ENCODE measurements at places on chromosomes 7 and 10.
A peak's percentile ranks its signal among the peaks of the same experiment; 100 is the strongest.

GRCh38 chr7:134730411-134730829, 49.0 kb upstream of the CALD1 start:
- DNase-seq = no peak

DNA sequence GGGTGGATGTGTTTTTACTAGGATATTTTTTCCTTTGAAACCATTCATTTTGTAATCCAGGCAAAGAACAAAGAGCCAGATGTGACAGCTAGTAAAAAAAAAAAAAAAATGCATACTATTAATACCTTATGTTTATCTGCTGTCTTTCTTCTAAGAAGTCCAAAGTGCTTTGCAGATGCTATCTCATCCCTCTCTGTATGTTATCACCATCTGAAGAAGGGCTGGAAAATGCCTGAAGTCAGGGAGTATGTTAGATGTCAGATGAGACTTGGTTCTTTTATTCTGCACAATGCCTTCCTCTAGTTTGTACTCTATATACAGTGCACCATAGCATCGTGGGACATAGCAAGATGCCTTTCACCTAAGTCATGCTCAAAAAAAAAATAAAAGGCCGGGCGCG, 10.4 kb upstream of the CAMK1D start:
- no peak for DNase-seq

- no peak for DNase-seq
Measured at GRCh38 chr10:71745664-71746250, 26.2 kb upstream of the C10orf105 start.

GRCh38 chr10:81600185-81600584, 274.8 kb upstream of the NRG3 start:
- no peak for DNase-seq

DNA sequence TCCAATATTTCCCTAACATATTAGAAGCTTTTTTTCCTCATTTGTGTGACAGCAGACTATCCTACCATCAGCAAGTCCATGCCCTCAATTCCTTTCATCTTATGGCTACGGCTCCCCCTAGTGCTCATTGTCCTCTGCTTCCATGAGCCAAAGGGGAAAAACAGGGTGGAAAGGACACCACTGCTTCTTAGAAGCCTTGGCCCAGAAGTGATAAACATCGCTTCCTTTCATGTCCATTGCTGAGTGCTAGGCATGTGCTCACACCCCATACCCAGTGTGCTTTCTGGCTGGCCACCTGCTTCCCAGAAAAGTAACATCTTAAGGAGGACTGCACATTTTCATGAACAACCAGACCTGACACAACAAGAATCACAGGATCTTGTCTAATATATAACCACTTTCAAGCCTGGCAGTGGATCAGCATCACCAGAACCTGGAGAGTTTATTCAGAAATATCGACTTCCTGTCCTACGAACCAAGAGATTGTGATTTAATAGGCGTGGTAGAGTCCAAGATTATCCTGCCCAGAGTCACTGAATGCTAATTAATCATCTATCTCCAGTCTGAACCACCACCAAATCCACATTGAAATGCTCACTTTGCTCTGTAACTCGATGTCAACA, 650.5 kb upstream of the SORCS1 start:
- peak; percentile 84 for DNase-seq

GRCh38 chr10:125333209-125333591, 172.8 kb upstream of the CTBP2 start:
- DNase-seq = no peak

GRCh38 chr7:81690251-81690650, 79.6 kb downstream of the HGF start:
- peak; percentile 63 for DNase-seq

GRCh38 chr7:28629216-28629842, 217.0 kb downstream of the CREB5 start:
- DNase-seq = no peak

DNA sequence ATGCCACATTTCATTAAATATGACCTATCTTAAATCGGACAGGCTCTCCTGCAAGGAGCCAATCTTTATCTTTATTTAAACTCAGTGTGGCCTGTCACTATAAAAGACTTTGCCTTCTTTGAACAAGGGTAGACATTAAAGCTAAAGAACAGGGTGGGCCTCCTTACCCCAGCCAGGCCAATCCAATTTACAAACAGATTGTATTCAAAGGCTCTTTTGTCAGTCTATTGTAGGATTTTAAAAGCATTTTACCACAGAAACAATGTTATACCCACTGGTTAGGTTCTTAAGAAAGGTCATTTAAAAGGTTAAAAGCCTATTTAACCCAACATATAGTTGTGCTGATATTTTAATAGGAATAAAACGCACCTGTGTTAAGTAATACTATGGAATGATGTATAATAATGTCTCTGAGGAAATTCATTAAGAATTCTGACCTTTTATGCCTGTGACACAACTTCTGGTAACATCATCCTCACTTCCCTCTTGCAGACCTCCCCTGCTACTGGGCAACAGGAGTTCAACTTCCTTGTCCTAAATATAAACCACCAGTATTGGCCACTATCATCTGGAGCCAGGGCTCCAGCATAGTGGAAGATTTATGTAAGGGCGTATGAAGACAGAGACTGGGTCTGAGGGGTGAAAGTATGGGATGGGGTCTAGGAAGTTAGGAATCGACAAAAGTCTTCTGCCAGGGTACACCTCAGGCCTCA, 32.5 kb downstream of the MTERF1 start:
- DNase-seq = no peak

- DNase-seq = no peak
Measured at GRCh38 chr7:55075464-55076021, 56.7 kb downstream of the EGFR start.

GRCh38 chr10:91884536-91884935, 24.8 kb downstream of the FGFBP3 start:
- no peak for DNase-seq

- no peak for DNase-seq
Measured at GRCh38 chr7:87110778-87111177, 41.5 kb upstream of the DMTF1 start.

DNA sequence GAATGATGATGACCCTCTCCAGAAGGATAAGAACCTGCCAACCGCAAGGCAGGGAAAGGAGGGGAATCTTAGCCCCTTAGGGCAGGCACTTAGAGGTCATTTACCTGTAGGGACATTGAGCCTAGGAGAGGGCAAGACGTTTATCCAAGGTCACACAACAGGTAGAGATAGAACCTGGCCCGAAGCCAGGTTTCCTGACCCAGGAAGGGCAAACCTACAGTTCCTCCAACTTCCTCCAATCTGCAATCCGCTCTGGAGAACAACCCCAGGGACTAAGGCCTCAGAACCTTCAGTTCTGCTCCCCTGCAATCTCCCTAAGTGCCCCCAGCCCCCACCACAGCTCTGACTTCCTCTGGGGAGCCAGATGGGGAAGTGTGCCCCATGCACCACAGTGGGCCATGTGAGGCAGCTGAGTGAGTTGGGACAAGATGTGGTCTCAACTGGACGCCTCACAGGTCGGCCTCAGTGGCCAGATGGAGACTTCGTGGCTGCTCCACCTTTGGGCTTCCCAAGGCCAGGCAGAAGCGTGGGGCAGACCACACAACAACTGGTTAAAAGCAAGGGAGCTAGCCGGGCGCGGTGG, 1.4 kb upstream of the PSAP start:
- DNase-seq = no peak

DNA sequence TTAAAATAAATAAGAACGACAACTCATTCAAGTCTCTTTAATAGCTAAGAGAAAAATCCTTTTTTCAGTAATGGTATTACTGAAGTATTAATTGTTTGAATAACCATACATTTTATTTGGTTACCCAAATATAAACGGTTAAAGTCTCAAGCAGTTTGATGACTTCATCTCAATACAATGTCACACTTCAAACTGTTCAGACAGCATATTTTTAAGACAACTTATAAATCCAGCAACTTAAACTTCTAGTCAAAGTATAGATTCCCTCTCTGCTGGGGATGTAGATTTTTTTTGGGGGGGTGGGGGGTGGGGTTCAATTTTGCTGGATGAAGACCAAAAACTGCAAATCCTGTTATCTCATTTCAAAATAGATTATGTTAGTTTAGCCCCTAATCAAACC, 42.0 kb downstream of the GNA12 start:
- no peak for DNase-seq

GRCh38 chr7:45342236-45342635, 184.6 kb downstream of the RAMP3 start:
- no peak for DNase-seq

GRCh38 chr7:15723841-15724240, 37.4 kb upstream of the MEOX2 start:
- DNase-seq = no peak

DNA sequence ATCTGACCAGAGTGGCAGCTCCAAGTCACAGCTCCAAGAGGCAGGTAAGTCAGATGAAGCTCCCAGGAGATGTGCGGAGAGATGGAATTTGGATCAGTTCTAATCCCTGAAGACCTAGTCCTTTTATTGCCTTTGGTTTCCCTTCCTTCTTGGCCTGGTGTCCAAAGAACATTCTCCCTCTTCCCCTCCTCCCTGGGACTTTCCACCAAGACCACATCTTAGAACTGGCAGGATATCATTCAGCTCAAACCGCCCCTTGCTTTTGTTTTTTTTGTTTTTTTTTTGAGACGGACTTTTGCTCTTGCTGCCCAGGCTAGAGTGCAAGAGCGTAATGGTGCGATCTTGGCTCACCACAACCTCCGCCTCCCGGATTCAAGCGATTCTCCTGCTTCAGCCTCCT, 190.8 kb downstream of the GFRA1 start:
- DNase-seq = no peak

GRCh38 chr10:69856601-69857166, 55.0 kb downstream of the COL13A1 start:
- DNase-seq = no peak

GRCh38 chr10:103225939-103226338, 19.7 kb upstream of the RPEL1 start:
- DNase-seq = no peak

- peak; percentile 90 for DNase-seq
Measured at GRCh38 chr10:102835007-102835482, 2.2 kb downstream of the CYP17A1 start.

- DNase-seq = no peak
Measured at GRCh38 chr7:120933475-120933874, 17.1 kb upstream of the ING3 start.

- peak; percentile 80 for DNase-seq
Measured at GRCh38 chr7:83475420-83475819, 173.5 kb downstream of the SEMA3E start.

GRCh38 chr7:157800281-157800680, 463.5 kb downstream of the DNAJB6 start:
- DNase-seq = no peak

DNA sequence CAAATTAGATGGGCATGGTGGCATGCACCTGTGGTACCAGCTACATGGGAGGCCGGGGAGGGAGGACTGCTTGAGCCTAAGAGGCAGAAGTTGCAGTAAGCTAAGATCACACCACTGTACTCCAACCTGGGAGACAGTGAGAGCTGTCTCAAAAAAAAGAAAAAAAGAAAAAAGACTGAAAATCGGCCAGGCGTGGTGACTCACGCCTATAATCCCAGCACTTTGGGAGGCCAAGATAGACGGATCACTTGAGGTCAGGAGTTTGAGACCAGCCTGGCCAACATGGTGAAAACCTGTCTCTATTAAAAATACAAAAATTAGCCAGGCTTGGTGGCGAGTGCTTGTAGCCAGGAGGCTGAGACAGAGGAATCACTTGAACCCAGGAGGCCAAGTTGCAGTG, 11.9 kb downstream of the RNF216 start:
- no peak for DNase-seq

DNA sequence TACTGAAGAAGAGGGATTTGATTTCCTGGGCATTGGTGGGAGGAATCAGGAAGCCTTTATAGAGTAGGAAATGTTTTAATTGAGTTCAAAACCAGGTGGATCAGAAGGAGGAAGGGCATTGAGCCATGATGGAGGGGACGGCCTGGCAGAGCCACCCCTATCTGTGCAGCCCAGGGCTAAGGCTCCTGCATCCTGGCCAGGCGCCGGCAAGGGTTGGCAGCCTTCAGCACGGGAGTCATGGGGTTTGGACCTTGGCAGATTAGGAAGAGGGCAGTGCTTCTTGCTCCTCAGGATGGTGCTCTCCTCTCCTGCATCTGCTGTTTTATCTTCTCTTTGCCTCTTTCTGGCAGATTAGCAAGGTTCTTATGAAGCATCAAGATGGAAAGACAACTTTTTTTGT, 12.5 kb downstream of the ZNF862 start:
- no peak for DNase-seq

DNA sequence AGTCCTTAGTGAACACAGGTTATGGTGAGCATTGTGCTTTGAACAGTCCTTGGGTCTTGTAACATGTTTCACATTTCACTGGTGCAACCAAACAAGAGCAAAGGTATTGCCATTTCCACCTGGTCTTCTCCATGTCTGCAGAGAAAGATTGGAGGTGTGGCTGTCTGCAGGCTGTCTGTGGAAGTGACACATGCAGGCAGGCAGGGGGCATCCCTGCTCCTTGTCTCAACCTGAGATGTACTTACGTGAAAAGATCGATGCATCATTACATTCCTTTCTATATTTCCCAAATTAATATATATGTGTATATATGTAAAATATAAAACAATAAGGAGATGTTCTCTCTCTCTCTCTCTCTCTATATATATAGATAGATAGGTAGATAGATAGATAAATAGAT, 54.3 kb downstream of the LRRC18 start:
- DNase-seq = peak; percentile 77

DNA sequence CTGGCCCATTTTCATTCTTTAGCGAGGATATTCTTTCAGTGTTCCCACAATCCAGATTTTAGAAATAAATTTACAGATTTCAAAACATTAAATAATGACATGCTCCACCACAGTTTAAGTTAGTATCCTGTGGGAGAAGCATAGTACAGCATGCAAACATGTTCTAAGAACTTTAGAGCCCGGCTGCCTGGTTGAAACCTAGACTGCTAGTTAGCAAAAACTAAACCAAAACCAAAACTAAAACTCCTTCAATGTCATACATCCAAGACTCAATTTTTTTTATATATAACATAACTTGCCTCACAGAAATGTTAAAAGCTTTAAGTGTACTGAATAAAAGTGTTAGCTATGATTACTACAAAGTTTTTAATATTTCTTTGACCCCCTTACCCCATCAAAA, 17.0 kb downstream of the TRA2A start:
- no peak for DNase-seq

GRCh38 chr10:132959559-132959961, 17.2 kb upstream of the CFAP46 start:
- DNase-seq = peak; percentile 45

GRCh38 chr10:49090696-49091380, 24.5 kb downstream of the VSTM4 start:
- peak; percentile 23 for DNase-seq

Data from islet precursor cell (in vitro differentiated cells).